ENCODE measurements at places on chromosomes 6 and 20.

GRCh38 chr6:20705741-20706140 is 171.5 kb downstream of the CDKAL1 start:
- H3K27ac ChIP-seq: no peak overlapping the region
- DNase-seq: no peak
- H3K4me3 ChIP-seq: no peak overlapping the region
- no peaks in the 10 kb centered on the region for H3K36me3 ChIP-seq
- no peaks in the 10 kb centered on the region for H3K27me3 ChIP-seq

- no peaks in the 10 kb centered on the region for H3K36me3 ChIP-seq
- H3K27me3 ChIP-seq: no peaks in the 10 kb centered on the region
- no peak overlapping the region for H3K27ac ChIP-seq
- H3K4me1 ChIP-seq: no peaks in the 10 kb centered on the region
- no peak overlapping the region for H3K4me3 ChIP-seq
Observed at GRCh38 chr6:55669028-55669427, 90.0 kb upstream of the HMGCLL1 start.

GRCh38 chr20:11846131-11846530 is 71.6 kb upstream of the BTBD3 start:
- H3K36me3 ChIP-seq: no peaks in the 10 kb centered on the region
- no peaks in the 10 kb centered on the region for H3K27me3 ChIP-seq
- H3K4me3 ChIP-seq: no peak overlapping the region

DNA sequence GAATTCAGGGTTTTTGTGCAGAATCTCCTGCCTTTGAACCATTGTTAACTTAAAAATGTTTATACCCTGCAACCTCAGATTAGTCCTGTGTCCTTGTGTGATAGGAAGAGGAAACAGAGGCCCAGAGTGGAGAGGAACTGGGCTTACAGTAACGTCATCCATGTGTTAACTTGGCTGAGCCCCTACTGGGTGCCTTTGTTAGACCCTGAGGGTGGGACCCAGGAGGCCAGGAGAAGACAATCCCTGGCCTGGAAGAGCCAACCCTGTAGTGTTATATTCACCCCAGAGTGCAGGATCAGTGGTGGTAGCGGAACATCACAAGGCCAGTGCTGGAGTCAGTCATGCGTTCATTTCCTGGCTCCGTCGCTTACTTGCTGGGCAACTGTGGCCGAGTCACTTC is 10.6 kb downstream of the MYLK2 start:
- no peaks in the 10 kb centered on the region for H3K27me3 ChIP-seq
- no peaks in the 10 kb centered on the region for H3K4me1 ChIP-seq
- H3K36me3 ChIP-seq: no peaks in the 10 kb centered on the region

DNA sequence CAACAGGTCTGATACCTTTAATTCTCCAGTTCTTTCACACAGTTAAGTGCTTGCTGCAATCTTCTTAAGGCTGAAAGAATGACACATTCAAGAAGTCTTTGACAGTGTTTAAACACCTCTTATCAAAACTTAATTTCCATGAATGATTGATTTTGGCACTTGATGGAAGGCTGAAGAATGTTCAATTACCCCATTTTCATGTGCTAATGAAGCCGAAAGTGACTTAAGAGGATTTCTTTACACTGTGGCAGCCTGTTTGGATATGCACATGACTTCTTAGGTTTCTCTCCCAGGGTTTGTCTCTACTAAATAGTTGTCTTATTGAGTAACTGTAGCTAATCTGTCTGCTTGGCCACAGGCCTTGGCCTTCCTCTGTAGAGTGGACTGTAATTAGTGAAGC is 81.1 kb upstream of the PRDM1 start:
- no peaks in the 10 kb centered on the region for H3K36me3 ChIP-seq
- H3K27ac ChIP-seq: no peak overlapping the region
- DNase-seq: no peak
- no peak overlapping the region for H3K4me3 ChIP-seq
- H3K4me1 ChIP-seq: no peaks in the 10 kb centered on the region
- H3K27me3 ChIP-seq: no peaks in the 10 kb centered on the region

- H3K36me3 ChIP-seq: no peaks in the 10 kb centered on the region
- no peak overlapping the region for H3K4me3 ChIP-seq
- H3K4me1 ChIP-seq: no peaks in the 10 kb centered on the region
Observed at GRCh38 chr6:165686596-165687365, 23.7 kb upstream of the PDE10A start.

GRCh38 chr6:56642366-56643261 is at the start of gene DST:
Gene DST (minus strand): TSS chr6:56642889.
- no peaks in the 10 kb centered on the region for H3K36me3 ChIP-seq
- DNase-seq: no peak
- peaks cover 3% of the 10 kb centered on the region for H3K4me1 ChIP-seq
- no peak within 1 kb of the TSS for H3K4me3 ChIP-seq
- H3K27me3 ChIP-seq: no peaks in the 10 kb centered on the region

GRCh38 chr20:61129311-61129710 is 122.8 kb upstream of the CDH4 start:
- no peak overlapping the region for H3K27ac ChIP-seq
- H3K4me1 ChIP-seq: no peaks in the 10 kb centered on the region
- H3K4me3 ChIP-seq: no peak overlapping the region
- no peak for DNase-seq
- H3K36me3 ChIP-seq: no peaks in the 10 kb centered on the region

DNA sequence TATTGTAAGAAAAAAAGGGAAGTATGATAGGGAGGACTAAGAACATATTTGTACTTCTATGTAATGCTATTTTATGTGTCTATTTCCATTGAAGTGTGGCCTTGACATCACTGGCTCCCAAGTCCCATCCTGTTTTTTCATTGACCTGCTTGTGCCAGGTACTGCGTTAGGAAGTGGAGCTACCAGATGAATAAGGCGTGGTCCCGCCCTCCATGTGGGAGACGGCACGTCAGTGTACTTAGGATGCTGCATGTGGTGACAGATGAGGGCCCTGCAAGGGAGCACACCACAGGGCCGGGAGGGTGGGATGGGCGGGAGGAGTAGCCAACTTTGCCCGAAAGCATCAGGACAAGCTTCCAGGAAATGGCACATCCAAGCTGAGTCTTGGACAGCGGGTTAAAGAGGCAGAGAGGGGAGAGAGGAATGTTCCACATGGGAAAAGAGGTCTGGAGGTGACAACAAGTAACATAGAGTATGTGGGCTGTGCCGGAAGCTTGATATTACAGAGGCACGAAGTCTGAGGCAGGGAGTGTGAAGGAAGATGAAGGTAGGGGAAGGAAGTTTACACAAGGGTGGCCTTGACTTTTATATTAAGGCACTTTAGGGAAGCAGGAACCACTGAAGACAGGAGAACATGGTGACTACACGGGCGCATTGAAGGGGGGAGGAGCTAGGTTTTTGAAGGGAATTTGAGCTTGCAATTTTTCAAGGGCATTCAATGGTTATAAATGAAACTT is 140.6 kb downstream of the MTHFD1L start:
- H3K27ac ChIP-seq: no peak overlapping the region
- H3K27me3 ChIP-seq: no peaks in the 10 kb centered on the region
- no peak for DNase-seq
- no peaks in the 10 kb centered on the region for H3K4me1 ChIP-seq
- no peaks in the 10 kb centered on the region for H3K36me3 ChIP-seq

- H3K36me3 ChIP-seq: no peaks in the 10 kb centered on the region
- no peaks in the 10 kb centered on the region for H3K27me3 ChIP-seq
- no peaks in the 10 kb centered on the region for H3K4me1 ChIP-seq
- H3K4me3 ChIP-seq: peak overlapping the region; percentile 33
- no peak overlapping the region for H3K27ac ChIP-seq
- DNase-seq: no peak
Observed at GRCh38 chr20:38747495-38748096, 664 bp upstream of the ACTR5 start.

- no peaks in the 10 kb centered on the region for H3K27me3 ChIP-seq
- H3K4me1 ChIP-seq: no peaks in the 10 kb centered on the region
- H3K27ac ChIP-seq: no peak overlapping the region
- H3K36me3 ChIP-seq: no peaks in the 10 kb centered on the region
- H3K4me3 ChIP-seq: no peak overlapping the region
- DNase-seq: no peak
Observed at GRCh38 chr6:31422587-31422986, 19.2 kb downstream of the MICA start.

DNA sequence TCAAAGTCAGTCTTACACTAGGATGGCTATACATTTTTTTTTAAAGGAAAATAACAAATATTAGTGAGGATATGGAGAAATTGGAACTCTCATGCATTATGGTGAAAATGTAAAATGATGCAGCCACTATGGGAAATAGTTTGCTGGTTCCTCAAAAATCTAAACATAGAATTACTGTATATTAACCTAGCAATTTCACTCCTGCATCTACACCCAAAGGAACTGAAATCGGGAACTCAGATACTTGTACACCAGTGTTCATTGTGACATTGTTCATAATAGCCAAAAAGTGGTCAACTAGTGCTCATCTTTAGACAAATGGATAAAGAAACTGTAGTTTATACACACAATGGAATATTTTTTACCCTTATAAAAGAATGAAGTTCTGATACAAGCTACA is 110.7 kb downstream of the UTRN start:
- no peaks in the 10 kb centered on the region for H3K36me3 ChIP-seq
- no peak overlapping the region for H3K27ac ChIP-seq
- H3K4me3 ChIP-seq: no peak overlapping the region
- H3K27me3 ChIP-seq: no peaks in the 10 kb centered on the region

DNA sequence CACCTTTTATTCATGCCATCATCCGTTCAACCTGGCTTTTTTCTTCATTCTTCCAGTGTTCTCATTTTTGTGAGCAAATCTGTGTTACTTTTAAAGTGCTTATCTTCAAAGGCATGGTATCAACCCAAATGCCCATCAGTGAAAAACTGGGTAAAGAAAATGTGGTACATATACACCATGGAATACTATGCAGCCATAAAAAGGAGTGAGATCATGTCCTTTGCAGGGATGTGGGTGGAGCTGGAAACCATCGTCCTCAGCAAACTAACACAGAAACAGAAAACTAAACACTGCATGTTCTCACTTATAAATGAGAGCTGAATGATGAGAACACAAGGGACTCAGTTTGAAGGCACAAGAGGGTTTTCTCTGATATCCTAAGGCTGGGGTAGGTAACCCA is 130.3 kb downstream of the CCDC170 start:
- no peaks in the 10 kb centered on the region for H3K4me1 ChIP-seq
- no peaks in the 10 kb centered on the region for H3K36me3 ChIP-seq
- no peak overlapping the region for H3K27ac ChIP-seq
- H3K4me3 ChIP-seq: no peak overlapping the region
- DNase-seq: no peak

- H3K36me3 ChIP-seq: no peaks in the 10 kb centered on the region
- H3K4me3 ChIP-seq: no peak overlapping the region
- H3K4me1 ChIP-seq: no peaks in the 10 kb centered on the region
- no peak for DNase-seq
- no peak overlapping the region for H3K27ac ChIP-seq
- H3K27me3 ChIP-seq: no peaks in the 10 kb centered on the region
Observed at GRCh38 chr6:136034422-136034821, 182.9 kb downstream of the PDE7B start.

DNA sequence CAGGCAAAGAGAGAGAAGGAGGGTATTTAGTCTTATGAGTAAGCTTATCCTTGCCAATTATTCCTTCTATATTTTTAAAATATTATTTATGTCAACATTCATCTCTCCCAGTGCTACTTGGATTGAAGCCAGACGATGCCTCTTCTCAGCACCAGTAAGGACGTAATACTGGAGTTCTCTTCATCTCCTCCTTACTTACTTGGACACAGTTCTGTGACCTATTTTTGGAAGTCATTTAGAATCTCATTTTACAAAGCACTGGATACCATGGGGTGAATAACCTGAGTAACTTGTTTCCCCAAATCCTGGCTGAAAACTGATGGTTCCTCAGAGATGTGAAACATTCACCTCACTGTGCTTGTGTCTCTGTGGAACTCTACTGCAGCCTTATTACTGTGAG is 137.4 kb upstream of the LAMP5 start:
- H3K4me3 ChIP-seq: no peak overlapping the region
- H3K27me3 ChIP-seq: no peaks in the 10 kb centered on the region
- DNase-seq: no peak
- H3K27ac ChIP-seq: no peak overlapping the region
- no peaks in the 10 kb centered on the region for H3K36me3 ChIP-seq

DNA sequence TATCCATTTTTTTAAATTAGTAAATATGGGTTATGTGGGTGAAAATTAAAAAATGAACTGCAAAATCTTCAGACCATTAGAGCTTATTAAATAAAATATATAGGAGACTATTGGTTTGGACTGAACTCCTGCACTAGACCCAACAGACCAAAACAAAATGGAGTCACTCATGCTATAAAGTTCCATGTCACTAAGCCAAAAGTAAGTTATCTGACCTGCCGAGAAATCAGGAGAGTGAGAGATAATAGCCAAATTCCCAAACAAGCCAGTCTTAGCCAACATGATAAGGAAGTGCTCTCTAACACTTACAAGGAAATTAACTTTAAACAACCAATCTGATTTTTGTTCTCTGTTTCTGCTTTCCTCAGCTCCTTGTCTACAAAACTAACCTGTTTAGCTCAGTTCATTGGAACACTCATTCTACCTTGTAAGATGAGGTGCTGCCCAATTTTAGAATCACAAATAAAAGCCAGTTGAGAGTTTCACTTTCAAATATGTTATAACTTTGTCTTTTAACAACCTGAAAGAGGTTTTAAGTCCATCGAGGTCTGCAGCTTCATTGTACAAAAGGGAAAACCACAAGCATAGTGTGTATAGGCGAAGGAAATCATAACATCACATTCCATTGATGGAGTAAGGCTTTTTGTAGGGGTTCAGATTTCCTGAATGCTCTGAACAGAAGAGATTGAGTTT is 220.5 kb downstream of the TENT5A start:
- H3K27me3 ChIP-seq: no peaks in the 10 kb centered on the region
- no peaks in the 10 kb centered on the region for H3K4me1 ChIP-seq
- H3K27ac ChIP-seq: no peak overlapping the region
- no peak overlapping the region for H3K4me3 ChIP-seq
- DNase-seq: no peak

DNA sequence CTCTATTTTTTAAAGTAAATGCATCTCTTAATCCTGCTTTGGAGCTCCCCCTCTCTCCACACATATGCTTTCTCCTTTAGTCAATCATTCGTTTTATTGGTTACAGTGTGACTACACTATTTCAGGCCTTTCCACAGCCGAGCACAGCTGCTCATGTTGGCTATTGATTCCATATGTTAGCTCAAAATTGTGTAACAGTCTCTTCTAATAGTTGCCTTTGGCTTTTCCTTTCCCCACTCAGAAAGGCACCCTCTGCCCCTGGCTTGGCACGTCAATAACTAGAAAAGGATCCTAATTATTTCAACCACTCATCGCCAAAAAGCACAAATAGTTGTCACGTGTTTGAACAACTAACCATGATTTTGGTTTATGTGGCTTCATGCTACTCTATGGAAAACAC is 410.3 kb upstream of the SLC35B3 start:
- no peak overlapping the region for H3K4me3 ChIP-seq
- H3K36me3 ChIP-seq: no peaks in the 10 kb centered on the region
- no peak overlapping the region for H3K27ac ChIP-seq
- H3K4me1 ChIP-seq: no peaks in the 10 kb centered on the region
- no peak for DNase-seq

GRCh38 chr6:110664933-110665332 is 150.3 kb downstream of the CDK19 start:
- H3K4me1 ChIP-seq: no peaks in the 10 kb centered on the region
- no peaks in the 10 kb centered on the region for H3K36me3 ChIP-seq
- H3K4me3 ChIP-seq: no peak overlapping the region
- H3K27ac ChIP-seq: no peak overlapping the region
- no peaks in the 10 kb centered on the region for H3K27me3 ChIP-seq

All from aorta (tissue), 5 donors.